ENCODE measurements at places on chromosomes 3 and 15. TPM values are rescaled to one million over a fixed set of nuclear protein-coding genes. Genes with fewer than 3 reads are reported as not detected.

The PPP1R14D gene
- total RNA-seq, result not detected

The FURIN gene
- total RNA-seq, result 45.2 TPM

The PP2D1 gene
- total RNA-seq, result not detected

The MB21D2 gene
- total RNA-seq, result 6.1 TPM

The DUOXA2 gene
- total RNA-seq, result not detected

The ITIH4 gene
- 3.3 TPM for total RNA-seq

The POLR2H gene
- 98.0 TPM for total RNA-seq

The RYR3 gene
- not detected for total RNA-seq

The GOLGA8S gene
- total RNA-seq, result 0.15 TPM

The SLC9C1 gene
- total RNA-seq, result not detected

Data from smooth muscle cell of trachea (primary cell).